ENCODE measurements at places on chromosomes 11 and 22. TPM values are rescaled to one million over a fixed set of nuclear protein-coding genes. Genes with fewer than 3 reads are reported as not detected.
A peak's percentile ranks its signal among the peaks of the same experiment; 100 is the strongest.

DNA sequence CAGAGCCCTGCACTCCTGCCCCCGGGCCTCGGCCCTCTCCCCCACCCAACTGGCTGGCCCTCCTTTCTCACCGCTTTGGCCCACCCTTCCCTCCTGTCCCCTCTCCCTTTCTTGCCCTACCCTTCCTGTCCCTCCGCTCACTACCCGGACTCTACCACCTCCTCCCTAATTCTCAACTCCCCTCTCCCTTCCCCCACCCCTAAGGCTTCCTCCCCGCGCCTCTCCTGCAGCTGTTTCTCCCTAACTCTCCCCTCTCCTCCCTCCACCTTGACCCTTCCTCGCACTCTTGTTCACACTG lies 421 bp downstream of the SLC15A3 start:
- peaks cover 21% of the 10 kb centered on the region for H3K27me3 ChIP-seq
- peaks cover 23% of the 10 kb centered on the region for H3K4me1 ChIP-seq
- no peaks in the 10 kb centered on the region for H3K36me3 ChIP-seq
- DNase-seq = no peak
- H3K27ac ChIP-seq = peak overlapping the region; percentile 79
- H3K4me3 ChIP-seq = peak overlapping the region; percentile 76

GRCh38 chr11:3003396-3004231 lies 11.5 kb upstream of the NAP1L4 start:
- no peaks in the 10 kb centered on the region for H3K27me3 ChIP-seq
- peak overlapping the region; percentile 63 for H3K27ac ChIP-seq
- peaks cover 77% of the 10 kb centered on the region for H3K36me3 ChIP-seq
- DNase-seq = no peak
- H3K4me1 ChIP-seq = peaks cover 44% of the 10 kb centered on the region
- H3K4me3 ChIP-seq = no peak overlapping the region

GRCh38 chr11:11848891-11849746 lies 7.3 kb downstream of the USP47 start:
- H3K4me1 ChIP-seq = peaks cover 44% of the 10 kb centered on the region
- H3K36me3 ChIP-seq = peaks cover 2% of the 10 kb centered on the region
- no peak overlapping the region for H3K4me3 ChIP-seq

- no peaks in the 10 kb centered on the region for H3K4me1 ChIP-seq
- H3K4me3 ChIP-seq = no peak overlapping the region
- no peak overlapping the region for H3K27ac ChIP-seq
- no peak for DNase-seq
- no peaks in the 10 kb centered on the region for H3K36me3 ChIP-seq
Measured at GRCh38 chr11:61727401-61727811, 25.0 kb upstream of the MYRF start.

Gene MOGAT2
- total RNA-seq = not detected

- DNase-seq = no peak
- H3K4me1 ChIP-seq = peaks cover 2% of the 10 kb centered on the region
- H3K4me3 ChIP-seq = no peak overlapping the region
- H3K27ac ChIP-seq = no peak overlapping the region
Measured at GRCh38 chr11:44083433-44083832, 12.0 kb upstream of the EXT2 start.

- H3K36me3 ChIP-seq = no peaks in the 10 kb centered on the region
- no peaks in the 10 kb centered on the region for H3K4me1 ChIP-seq
- no peak overlapping the region for H3K27ac ChIP-seq
- no peaks in the 10 kb centered on the region for H3K27me3 ChIP-seq
- no peak for DNase-seq
Measured at GRCh38 chr11:106959386-106959785, 58.9 kb downstream of the GUCY1A2 start.

GRCh38 chr11:61004180-61004611 lies 32.7 kb downstream of the CD6 start:
- peak; percentile 51 for DNase-seq
- peaks cover 67% of the 10 kb centered on the region for H3K36me3 ChIP-seq
- H3K4me3 ChIP-seq = peak overlapping the region; percentile 52
- H3K27me3 ChIP-seq = no peaks in the 10 kb centered on the region
- peak overlapping the region; percentile 85 for H3K27ac ChIP-seq

- H3K4me1 ChIP-seq = peaks cover 58% of the 10 kb centered on the region
- peak overlapping the region; percentile 70 for H3K4me3 ChIP-seq
- DNase-seq = no peak
- H3K27me3 ChIP-seq = peaks cover 56% of the 10 kb centered on the region
- H3K36me3 ChIP-seq = peaks cover 8% of the 10 kb centered on the region
Measured at GRCh38 chr11:120249279-120250262, 9.6 kb downstream of the POU2F3 start.

GRCh38 chr11:1841511-1842148 lies 2.8 kb downstream of the TNNI2 start:
- no peak overlapping the region for H3K27ac ChIP-seq
- peaks cover 47% of the 10 kb centered on the region for H3K4me1 ChIP-seq
- peaks cover 6% of the 10 kb centered on the region for H3K27me3 ChIP-seq
- no peak overlapping the region for H3K4me3 ChIP-seq

DNA sequence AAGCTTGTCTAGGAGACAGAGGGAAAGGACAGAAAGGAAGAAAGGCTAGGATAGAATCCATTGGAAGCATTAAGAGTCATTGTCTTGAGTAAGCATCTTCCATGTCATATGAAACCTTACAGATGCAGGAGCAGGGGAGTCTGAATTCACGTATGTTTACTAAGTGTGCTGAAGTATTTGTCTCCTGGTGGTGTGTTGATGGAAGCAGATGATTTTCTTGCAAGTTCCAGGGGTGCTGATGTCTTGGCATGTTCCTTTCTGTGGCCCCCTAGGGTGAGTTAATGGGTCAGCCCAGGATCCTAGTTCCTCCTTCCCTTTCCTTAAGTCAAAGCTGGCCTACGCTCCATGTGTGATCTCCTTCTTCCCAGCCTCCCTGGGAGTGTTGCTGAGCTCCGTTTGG lies 110.2 kb downstream of the TEAD1 start:
- DNase-seq = no peak
- H3K27ac ChIP-seq = no peak overlapping the region
- no peaks in the 10 kb centered on the region for H3K4me1 ChIP-seq
- H3K36me3 ChIP-seq = no peaks in the 10 kb centered on the region
- peaks cover 33% of the 10 kb centered on the region for H3K27me3 ChIP-seq

DNA sequence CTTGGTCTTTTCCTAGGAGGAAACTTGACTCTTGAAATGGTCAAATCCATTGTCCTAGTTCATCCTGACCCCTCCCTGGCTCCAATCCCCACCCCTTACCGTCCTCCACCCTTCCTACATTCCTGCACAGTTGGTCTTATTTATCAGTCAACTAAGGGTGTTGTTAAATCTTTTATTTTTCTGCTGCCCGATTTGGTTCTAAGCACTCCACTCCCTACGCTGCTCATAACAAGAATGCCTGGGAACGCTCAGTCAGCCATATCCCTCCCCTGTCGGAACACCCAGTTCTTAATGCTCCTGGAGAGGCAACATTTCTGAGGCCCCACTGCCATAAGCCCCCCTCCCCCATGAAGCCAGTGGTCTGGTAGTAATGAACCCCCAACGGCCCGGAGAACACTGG lies 9.7 kb downstream of the EHF start:
- H3K36me3 ChIP-seq = no peaks in the 10 kb centered on the region
- H3K4me1 ChIP-seq = peaks cover 15% of the 10 kb centered on the region
- no peak for DNase-seq

- no peak overlapping the region for H3K27ac ChIP-seq
- DNase-seq = no peak
- H3K4me1 ChIP-seq = peaks cover 73% of the 10 kb centered on the region
- no peaks in the 10 kb centered on the region for H3K27me3 ChIP-seq
- H3K4me3 ChIP-seq = peak overlapping the region; percentile 44
Measured at GRCh38 chr11:86063536-86063935, 5.3 kb downstream of the PICALM start.

- no peak overlapping the region for H3K27ac ChIP-seq
- peaks cover 14% of the 10 kb centered on the region for H3K27me3 ChIP-seq
- DNase-seq = no peak
- H3K4me1 ChIP-seq = no peaks in the 10 kb centered on the region
- no peak overlapping the region for H3K4me3 ChIP-seq
Measured at GRCh38 chr11:12914400-12914912, 94.7 kb upstream of the RASSF10 start.

DNA sequence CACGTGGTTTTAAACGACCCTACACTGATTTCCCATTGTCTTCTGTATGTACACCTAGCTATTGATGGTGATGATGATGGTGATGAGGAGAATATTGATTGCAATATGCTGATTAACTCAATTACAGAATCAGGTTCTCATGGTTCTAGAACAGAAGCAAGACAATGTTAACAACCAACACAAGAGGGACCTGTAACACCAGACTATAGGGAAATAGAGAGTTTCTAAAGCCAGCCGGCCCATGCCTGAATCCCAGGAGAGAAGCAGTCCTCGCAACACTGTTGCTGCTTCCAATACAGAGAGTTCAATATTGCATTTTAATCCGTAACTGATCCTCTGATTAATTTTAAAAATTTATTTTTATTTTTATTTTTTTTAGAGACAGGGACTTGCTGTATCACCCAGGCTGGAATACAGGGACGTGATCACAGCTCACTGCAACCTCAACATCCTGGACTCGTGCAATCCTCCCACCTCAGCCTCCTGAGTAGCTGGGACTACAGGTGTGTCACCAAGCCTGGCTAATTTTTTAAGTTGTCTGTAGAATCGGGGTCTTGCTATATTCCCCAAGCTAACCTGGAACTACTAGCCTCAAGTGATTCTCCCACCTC lies 22.2 kb upstream of the UBASH3B start:
- no peak overlapping the region for H3K27ac ChIP-seq
- no peaks in the 10 kb centered on the region for H3K36me3 ChIP-seq
- DNase-seq = peak; percentile 46
- H3K27me3 ChIP-seq = no peaks in the 10 kb centered on the region
- H3K4me3 ChIP-seq = no peak overlapping the region
- peaks cover 57% of the 10 kb centered on the region for H3K4me1 ChIP-seq

- H3K36me3 ChIP-seq = no peaks in the 10 kb centered on the region
- H3K27me3 ChIP-seq = no peaks in the 10 kb centered on the region
- no peak overlapping the region for H3K27ac ChIP-seq
- H3K4me3 ChIP-seq = no peak overlapping the region
- DNase-seq = no peak
Measured at GRCh38 chr22:33380789-33381530, 322.8 kb upstream of the SYN3 start.

DNA sequence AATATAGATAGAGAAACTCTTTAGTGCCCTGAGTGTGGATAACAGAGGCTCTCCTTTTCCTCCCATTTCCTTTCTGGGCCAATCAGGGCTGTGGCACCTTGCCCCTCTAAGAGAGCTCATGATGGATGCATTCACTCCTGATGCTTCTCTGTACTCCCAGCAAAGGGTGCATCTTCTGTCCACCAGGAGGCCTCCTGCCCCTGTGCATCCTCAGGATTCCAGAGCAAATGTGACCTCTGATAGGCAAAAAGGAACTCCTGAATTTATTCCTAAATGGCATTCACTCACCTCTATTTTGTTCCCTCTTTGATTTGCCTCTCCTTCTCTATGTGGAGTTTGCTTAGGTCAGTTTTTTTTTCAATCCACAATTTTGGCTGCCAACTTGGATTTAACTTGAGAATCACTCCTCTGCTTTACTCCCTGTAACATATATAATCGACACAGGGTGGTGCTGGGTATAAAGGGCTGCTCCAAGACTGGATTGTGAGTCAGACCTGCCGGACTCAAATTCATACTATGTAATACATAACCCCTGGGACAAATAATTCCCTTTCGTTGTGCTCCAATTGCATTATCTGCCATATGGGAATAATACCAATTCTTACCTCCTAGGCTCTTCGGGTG lies 1.1 kb upstream of the MRGPRX4 start:
- H3K36me3 ChIP-seq = no peaks in the 10 kb centered on the region
- DNase-seq = no peak
- H3K4me3 ChIP-seq = no peak overlapping the region
- H3K4me1 ChIP-seq = no peaks in the 10 kb centered on the region
- no peak overlapping the region for H3K27ac ChIP-seq

Gene GRAMD4
- total RNA-seq = 42.1 TPM

Gene MUC5AC
- total RNA-seq = not detected

- H3K27ac ChIP-seq = peak overlapping the region; percentile 92
- peaks cover 30% of the 10 kb centered on the region for H3K4me1 ChIP-seq
- no peak for DNase-seq
- peak overlapping the region; percentile 86 for H3K4me3 ChIP-seq
- peaks cover 3% of the 10 kb centered on the region for H3K27me3 ChIP-seq
Measured at GRCh38 chr22:43088627-43088983, 586 bp downstream of the TTLL1 start.

Data from activated CD8-positive, alpha-beta T cell treated with anti-CD3 and anti-CD28 coated beads, Interleukin-2, amount 10 ng/mL, durations not matched to agents 7 days and 5 days (primary cell).